ENCODE measurements at places on chromosomes 2 and 18.
A peak's percentile ranks its signal among the peaks of the same experiment; 100 is the strongest.

DNA sequence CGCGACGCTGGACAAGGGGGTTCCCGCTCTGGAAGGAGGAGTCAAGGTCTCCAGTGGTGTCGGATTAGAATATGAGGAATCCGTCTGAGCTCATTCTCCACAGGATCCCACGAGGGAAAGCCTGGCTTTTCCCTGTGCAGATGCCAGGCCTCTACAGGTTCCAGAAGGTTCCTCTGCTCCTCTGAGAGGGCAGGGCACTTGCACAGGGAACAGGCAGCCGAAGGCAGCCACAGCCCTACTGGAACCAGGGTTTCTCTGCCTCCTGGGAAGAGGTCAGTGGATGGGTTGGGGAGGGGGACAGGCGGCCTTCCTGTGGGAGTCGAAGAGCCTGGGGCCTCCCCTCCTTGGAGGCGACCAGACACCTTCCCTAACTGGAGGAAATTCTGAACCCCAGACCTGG lies 1.7 kb upstream of the AQP12A start:
- ATAC-seq: no peak

DNA sequence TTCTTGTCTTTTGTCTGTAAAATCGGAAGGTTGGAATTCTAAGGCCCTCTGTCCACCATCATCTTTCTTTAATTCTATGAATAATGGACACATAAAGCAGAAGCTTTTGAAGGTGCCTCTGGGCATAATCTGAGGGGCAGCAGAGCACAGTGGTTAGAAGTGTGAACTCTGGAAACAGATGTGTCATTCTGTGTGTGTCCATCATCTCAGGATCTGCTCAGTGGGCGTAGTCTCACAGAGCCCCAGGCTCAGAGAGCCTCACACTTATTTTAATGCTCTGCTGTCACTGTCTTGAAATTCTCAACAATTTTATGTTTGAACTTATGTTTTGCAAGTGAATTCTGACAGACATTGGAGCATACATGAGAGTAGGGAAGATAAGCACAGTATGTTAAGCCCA lies 31.0 kb upstream of the CCDC93 start:
- ATAC-seq: no peak

- ATAC-seq: no peak
Observed at GRCh38 chr18:28065031-28065792, 111.7 kb downstream of the CDH2 start.

GRCh38 chr2:10267551-10268465 lies 34.9 kb upstream of the HPCAL1 start:
- no peak for ATAC-seq

DNA sequence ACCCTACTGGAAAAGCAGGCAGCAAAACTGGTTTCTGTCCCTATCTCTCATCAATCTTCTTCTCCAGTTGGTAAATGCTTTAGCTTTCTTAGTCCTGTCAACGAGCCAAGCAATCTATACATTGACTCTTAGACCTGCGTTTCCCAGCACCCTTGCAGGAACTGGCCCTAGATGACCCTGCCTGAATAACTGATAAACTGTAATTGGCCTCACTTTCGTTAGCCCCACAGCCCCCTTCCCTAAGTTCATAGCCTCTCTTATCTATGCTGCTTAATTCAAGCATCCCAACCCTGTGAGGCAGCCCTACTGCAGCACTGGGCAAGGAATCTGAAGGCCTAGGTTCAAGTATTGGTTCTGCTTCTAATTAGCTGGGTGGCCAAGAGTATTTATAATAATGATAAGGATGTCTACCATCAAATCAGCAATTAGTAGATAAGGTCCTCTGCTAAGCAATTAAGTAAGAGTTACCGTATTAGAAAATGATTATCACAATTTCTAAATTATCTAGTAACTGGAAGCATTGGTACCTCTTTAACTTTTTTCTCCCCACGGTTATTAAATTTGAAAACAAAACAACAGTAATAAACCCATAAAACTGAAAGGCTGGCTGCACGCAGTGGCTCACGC lies 86.4 kb upstream of the RMDN2 start:
- no peak for ATAC-seq

GRCh38 chr2:133561045-133561852 lies 7.0 kb downstream of the NCKAP5 start:
- no peak for ATAC-seq

DNA sequence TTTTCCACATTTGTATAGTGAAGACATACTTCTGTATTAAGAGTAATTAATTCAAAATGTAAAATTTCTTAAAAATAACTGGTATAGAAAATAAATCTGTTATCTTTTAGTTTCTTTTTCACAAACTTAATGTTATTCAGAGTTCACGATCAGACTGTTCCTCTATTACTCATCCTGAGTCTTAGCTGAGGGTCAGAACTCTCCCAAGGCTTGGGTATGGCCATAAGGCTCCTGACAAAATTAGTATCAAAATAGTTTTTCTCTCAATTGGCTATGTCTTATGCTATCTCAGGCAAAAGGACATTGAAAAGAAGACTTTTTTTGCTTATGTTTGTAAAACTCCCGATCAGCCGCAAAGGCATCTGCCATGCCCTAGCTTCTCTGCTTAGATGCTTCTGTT lies 56.1 kb upstream of the NAB1 start:
- ATAC-seq: no peak

DNA sequence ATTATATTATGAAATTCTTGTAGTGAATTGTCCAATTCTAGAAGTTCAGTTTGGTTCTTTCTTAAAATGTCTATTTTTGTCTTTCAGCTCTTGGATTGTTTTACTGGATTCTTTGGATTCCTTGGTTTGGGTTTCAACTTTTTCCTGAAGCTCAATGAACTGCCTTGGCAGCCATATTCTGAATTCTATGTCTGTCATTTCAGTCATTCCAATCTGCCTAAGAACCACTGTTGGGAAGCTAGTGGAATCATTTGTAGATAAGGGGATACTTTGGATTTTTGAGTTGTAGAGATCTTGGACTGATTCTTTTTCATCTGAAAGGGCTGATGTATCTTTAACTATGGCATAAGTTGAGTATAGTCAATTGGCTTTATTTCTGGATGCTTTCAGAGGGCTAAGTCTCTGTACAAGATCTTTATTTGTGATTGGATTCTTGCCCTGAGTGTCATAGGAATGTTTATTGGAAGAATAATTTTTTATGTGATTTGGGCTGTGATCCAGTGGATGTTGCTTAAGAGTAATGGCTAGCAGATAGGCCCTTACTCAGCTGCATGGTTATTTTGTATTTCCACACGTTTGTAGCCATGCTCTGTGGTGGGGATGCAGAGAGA lies 42.3 kb downstream of the SERPINB7 start:
- ATAC-seq: no peak

DNA sequence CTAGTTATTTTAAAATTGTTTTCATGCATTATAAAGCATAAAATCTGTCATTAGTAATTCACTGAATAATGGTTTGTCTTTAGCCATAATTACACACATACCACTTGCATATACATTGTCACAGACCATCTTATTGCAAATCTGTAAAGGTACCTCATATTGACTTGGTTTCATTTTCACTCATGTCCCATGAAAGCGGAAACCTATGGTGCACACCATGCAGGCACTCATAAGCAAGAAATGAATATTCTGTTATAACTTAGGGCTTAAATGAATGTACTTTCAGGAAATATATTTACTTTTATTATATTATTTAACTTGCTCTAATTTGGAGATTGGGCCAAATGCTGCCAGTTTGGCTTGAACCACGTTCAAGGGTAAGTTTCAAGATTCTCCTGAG lies 29.2 kb upstream of the STK17B start:
- peak; percentile 96 for ATAC-seq

DNA sequence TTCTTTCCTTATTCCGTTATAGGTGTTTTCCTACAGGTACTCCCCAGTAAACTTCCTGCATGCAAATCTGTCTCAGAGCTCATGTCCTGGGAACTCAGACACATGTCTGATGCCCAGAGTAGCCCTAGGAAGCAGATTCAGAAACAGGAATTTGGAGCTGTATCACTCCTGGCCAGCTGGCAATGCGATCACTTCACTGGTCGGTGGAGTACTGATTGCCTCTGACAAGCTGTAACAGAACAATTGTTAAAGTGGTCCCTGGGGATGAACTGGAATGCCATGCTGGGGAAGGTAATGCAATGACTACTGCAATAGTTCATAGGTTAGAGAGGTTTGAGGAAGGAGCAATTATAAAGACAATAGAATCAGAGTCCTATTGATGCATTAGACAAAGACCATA lies 131.6 kb upstream of the DOCK10 start:
- ATAC-seq: no peak

DNA sequence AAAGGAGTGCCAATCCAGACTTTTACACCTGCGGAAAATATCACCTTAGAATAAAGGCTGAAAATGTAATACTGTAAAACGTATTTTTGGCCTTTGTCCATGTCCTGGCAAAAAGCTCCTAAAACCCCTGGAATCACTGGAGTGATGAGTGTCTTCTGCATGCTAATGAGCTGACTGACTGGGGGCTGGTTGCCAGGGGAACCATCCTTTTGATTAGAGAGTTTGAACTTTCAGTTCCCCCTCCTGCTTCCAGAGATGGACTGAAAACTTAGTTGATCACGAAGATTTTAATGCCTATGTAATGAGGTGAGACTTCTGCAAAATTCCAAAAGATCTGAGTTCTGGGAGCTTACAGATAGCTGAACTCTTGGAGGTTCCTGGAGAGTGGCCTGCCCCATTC lies 20.5 kb downstream of the PUM2 start:
- ATAC-seq: no peak

GRCh38 chr2:53177327-53177726 lies 590.3 kb upstream of the CHAC2 start:
- no peak for ATAC-seq

- ATAC-seq: no peak
Observed at GRCh38 chr2:45132551-45132950, 123.3 kb upstream of the SIX2 start.

DNA sequence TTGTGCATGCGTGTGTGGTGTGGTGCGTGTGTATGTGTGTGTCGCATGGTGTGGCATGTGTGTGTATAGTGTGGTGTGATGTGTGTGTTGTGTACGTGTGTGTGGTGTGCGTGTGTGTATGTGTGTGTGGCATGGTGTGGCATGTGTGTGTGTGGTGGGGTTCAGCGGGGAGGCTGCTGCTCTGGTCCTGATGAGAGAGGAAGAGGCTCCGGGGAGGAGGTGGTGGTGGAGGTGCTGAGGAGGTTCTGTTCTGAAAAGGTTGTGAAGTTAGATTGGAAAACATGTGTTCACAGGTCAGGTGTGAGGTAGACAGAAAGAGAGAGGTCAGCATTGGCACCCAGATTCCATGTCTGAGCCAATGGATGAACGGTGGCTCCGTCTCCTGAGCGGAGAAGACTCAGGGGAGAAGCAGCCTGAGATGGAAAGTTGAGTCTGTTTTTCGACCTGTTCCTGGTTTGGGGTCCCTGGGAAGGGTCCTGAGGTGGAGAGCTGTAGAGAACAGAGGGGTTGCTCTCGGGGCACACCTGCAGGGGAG lies 67.2 kb upstream of the HDAC4 start:
- ATAC-seq: no peak

DNA sequence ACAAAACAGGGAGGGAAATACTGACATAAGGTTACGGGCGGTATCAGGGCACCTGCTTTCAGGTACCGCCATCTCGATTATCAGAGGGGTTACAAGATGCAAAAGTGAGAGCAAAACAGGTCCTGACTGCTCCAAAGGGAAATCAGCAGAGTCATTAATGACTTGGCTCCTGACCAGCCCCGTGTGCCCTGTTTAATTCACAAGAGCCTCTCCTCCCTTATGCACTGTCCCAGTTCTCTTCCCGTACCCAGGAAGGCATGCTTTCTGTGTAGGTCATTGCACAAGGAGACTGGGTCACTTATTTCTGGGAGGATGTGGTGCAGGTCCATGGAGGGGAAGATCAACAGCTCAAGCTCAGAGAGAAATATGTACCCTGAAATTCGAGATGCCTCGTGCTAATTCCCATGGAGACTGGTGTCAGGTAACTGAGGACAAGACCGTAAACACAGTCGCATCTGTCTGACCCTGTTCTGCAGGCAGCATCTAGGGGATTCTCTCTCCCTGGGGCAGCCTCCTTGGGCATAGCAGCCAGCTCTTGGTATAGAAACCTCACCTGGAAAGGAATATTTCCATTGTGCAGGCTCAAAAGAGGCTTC lies 79.9 kb downstream of the HNRNPLL start:
- no peak for ATAC-seq

GRCh38 chr2:118237451-118237850 lies 149.2 kb downstream of the INSIG2 start:
- ATAC-seq: no peak

DNA sequence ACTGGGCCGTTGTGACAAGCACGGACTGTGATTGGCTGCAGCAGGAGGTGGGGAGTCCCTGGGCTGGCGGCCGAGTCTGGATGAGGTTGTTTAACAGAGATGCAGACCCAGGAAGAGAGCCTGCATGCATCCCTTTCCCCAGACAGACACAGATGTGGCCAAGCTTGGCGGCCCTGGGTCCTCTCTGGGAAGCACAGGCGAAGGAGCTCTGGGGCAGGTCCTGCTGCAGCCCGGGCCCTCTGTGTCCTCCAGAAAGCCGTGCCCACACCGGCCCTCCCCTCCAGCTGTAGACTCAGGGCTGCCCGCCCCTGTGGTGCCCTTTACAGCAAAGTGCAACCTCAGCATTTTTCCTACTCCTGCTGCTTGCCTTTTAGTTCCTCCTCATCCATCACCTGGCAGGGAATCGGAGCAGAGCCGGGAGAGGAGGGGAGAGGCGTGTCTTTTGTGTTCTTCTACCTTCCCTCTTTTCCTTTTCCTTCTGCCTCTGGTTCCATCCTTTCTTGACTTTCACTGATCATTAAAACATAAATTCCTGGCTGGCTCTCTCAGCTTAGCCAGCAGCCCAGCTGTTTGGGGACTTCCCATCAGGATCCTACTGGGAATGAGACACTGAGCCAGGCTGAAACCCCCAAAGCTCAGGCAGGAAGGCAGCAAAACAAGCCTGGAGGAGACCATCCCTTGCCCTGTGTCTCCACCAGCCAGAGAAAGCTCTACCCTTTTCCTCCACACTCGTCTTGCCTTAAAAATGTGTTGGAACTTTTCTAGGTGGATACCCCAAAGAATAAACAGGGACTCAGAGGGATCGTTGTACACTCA lies 75.0 kb downstream of the CTIF start:
- ATAC-seq: no peak

DNA sequence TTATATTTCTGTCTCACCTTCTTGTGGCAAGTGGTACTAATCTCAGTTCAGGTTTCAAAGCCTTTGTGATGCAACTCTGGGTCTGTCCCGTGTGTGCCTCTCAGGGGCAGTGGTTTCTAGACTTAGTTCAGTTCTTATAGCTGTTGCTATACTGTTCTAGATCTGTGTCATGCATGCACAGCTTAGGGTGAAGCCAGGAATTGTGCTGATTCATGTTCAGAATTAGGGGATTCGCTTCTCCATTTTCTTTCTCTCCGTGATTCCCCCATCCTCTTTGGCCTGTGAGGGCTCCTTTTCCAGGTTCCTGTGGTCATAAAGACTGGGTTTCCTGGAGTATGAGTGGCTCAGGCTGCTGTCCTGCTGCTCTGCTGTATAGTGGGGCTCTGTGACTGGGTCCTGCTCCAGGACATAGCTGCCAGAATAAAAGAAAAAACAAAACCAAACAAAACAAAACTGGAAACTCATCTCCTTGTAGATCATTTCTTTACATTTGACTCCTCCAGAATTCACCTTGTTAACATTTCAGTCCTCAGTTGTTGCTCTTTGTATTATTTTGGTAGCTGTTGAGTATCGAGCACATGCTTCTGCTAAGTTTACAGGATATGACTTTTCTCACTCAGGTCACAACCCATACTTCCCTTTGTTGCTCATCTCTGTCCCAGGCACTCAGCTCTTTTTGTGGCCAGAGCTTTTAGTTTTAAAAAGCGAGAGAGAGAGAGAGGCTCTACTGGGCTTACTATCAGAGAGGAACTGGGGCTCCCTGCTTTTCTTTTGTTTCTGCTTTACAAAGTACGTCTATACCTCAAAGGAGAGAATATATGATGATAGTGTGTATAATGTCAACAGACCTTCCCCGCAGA lies 34.2 kb downstream of the CERS6 start:
- ATAC-seq: peak; percentile 95
